Stimulated activated CD8-positive, alpha-beta memory T cell treated with anti-CD3 and anti-CD28 coated beads, Interleukin-12 subunit alpha, Interleukin-12 subunit beta, amount 100 ng/mL, for 4 hours (primary cell): ENCODE measurements at places on chromosomes 4 and X.

DNA sequence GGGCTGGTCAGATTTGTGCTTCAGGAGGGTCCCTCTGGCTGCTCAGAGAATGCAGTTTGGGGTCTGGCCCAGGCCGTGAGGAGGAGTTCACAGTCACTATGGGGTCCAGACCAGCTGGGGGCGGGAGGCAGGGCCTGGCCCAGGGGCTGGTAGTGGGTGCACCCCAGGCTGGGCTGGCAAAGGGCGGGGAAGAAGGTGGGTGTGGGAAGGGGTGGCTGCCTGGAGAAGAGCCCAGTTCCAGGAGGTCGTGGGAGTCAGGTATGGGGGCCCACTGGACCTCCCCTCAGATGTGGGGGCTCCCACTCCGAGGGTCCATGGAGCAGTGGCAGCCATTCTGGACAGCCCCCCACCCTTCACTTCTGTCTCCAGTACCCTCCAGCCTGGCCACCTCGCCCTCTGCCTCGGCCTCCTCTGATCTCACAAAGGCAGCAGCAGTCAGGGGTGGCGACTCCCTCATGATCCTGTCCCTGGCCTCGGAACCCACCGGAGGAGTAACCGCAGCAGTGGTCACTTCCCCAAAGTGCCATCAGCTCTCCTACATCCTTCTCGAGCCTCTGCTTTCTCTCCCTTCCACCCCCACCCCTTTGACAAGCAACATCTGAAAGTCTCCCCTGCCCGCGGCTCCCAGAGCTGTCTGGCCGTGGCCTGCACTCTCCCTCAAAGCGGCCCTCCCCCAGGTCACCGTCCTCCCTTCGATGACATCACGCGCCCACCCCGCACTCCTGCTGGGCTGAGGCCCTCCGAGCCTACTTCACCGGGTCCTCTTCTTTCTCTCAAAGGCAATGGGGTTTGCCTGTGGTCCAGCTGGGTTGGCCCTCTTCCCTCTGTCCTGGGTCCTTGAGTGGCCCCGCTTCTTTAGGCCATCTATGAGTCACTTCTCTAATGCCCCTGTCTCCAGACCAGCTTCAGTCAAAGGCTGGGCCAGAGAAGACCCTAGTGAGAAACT is 1.7 kb upstream of the SLC6A8 start:
- DNase-seq, result no peak

DNA sequence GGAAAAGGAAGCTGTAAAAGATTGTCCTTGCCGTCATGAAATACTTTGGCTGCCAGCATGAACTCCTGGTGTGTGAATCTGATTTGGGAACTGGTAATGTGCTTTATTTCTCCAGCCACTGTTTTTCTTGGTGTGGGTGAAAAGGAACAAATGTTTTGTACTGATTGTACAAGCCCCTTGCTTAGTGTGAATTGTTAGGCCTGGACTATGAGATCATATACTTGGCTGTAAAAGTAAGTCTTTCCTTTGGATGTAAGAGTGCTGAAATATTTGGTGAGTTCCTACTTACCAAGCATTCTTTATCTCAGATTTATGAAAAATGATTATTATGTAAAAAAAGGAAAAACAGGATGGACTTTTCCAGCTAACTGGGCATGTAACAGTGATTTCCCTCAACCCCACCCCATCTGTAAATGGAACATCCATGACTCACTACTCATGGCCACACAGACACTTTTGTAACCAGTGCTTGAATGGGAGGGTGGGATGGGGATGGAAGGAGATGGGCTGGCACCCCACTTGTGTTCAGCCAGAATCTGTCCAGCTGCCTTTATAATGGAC is 6.3 kb downstream of the FNIP2 start:
- DNase-seq, result no peak

- no peak for DNase-seq
Measured at GRCh38 chrX:154598656-154599055, 13.7 kb downstream of the CTAG1A start.

DNA sequence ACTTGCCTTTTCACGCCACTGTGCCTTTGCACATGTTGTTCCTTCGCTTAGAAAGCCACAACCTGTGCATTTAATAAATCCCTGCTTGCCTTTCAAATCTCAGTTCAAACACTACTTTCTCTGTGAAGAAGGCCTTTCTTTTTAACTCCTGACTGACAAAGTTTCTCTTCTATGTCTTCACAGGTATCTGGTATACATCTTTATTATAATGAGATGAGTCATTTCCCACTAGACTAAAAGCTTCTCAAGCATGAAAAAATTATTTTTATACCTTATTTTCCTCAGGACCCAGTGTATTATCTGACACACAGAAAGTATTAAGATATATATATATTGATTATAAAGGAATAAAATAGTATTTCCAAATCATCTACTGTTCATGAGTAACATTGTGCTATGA is 189.9 kb downstream of the TBCK start:
- DNase-seq, result no peak

DNA sequence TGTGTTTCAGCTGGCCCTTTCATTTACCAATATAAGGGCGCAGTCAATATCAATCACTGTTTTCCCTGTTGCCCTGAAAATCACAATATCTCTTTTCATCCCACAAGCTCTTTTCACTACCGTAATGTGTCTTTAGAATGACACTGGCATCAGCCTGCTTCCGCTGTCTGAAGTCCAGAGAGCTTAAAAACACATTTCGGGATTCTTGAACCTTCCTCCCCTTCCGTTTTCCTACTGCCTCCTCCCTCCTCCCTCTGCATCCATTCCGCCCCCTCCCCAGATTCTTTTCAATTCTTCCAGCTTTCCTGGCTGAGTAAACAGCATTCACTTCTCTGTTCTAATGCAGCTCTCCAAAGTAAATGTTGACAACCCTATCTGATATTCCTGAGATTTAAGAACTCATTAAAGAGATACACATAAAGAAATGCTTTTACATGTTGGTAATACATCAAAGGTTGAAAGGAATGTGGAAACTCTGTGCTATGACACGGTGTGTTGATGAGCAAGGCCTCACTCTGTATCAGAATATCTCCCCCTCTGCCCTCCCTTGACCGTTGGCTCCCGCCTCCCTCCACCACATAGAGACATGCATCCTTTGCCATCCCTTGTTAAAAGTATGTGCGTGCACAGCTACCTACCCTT is 83.5 kb upstream of the SPRY1 start:
- DNase-seq, result no peak

DNA sequence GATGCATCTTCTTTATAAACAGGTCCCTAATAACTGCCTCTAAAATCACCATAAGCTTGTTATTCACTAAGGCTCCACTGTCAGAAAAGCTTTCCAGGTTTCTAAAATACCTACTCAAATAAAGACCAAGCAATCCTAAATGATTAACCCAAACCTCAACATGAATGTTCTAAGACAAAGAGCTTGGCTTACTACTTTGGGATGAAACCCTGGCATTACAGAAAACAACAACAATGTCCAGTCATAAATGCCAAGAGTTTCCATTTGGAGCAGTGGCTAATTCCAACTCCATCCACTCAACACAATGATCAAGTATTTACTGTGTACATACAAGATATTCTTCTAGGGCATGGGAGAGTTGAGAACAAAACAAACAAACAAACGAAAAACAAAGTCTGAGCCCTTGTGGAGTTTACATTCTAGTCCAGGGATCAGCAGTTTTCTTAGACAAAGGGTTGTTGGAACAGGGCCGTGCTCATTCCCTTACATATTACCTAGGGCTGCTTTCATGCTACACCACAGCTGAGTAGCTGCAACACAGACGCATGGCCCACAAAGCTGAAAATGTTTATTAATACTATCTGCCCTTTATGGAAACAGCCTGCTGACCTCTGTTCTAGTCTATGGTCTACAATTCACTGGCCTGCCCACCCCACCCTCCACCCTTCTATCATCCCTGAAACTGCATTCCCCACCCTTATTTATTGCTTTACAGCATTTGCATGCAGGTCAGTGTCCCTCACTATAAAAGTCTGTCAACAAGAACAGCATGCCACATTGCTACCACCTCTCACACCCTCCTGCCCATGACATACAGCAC is 23.7 kb downstream of the ABCG2 start:
- no peak for DNase-seq

DNA sequence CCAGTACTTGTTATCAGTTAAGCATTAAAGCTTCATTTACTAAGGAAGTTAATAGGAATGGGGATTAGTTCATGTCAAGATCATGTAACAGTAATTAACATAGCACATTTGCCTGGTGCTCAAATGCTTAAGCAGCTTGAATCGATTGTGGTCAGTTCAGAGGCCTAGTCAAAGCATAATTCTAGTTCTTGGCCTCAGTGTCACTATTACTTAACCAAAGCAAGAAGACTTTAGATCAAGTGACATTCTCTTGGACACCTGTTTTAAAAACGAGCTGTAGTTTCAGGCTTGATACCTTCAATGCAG is 115.2 kb upstream of the BMPR1B start:
- DNase-seq, result no peak

DNA sequence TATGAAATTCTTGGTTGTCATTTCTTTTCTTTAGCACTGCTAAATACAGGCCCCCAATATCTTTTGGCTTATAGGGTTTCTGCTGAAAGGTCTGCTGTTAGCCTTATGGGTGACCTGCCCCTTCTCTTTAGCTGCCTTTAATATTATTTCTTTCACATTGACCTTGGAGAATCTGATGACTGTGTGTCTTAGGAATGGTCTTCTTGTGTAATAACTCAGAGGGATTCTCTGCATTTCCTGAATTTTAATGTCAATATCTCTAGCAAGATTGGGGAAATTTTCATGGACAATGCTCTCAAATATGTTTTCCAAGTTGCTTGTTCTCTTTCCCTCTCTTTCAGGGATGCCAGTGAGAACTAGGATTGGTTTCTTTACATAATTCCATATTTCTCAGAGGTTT is 292.4 kb downstream of the SLC7A11 start:
- no peak for DNase-seq

GRCh38 chr4:175790083-175790482 is 22.0 kb downstream of the GPM6A start:
- no peak for DNase-seq

DNA sequence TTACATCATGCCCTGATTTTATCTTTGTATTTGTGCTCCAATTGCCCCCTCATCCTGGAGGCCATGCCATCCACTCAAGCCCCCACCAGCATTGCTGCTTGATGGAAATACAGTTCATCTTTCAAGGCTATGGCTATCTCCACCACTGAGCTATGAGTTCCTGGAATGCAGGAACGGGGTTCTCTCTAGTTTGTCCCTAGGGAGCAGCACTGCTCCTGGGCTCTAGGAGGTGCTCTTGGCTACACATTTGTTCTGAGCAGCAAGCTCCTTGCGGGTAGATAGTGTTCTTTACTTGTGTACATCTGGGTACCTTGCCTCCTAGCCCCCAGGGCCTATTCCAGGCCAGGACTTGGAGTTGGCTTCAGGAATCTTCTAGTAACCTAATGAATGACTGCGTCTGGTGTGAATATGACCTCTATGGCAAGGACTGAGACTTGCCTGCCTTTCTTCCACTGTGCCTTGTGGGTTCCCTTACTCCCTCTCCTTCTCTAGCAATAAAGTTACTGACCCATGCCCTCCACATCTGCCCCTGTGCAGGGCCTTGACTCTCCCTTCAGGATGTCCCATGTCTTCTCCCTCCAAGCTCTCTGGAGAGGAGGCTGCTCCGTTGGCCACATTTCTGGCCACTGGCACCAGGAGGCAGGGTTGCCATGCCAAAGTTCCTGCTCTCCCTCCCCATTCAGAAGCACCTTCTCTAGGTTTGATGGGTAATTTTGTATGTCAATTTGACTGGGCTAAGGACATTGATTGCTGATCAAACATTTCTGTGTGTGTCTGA is 7.6 kb downstream of the CITED1 start:
- DNase-seq, result no peak

DNA sequence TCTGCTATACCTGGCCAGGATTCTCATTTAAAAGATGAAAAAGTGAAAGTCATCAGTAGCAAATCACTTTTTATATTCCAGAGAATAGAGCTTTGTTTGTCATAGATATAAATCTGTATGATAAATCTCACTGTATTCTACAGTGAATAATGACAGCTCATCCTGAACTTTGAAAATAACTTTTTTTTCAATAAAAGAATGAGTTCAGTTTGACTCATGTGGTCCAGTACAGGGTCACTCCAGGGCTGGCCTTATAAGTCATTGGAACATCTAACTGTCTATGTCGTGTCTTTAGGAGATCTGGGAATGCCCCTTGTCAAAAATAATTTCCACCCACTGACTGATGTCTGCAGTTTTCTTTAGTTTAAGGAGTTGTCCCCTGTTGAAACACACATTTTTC is 18.5 kb upstream of the CXCL8 start:
- DNase-seq, result no peak

- DNase-seq, result no peak
Measured at GRCh38 chr4:169611157-169611556, 1.2 kb downstream of the NEK1 start.

- no peak for DNase-seq
Measured at GRCh38 chr4:9931146-9931545, 90.2 kb downstream of the SLC2A9 start.

- no peak for DNase-seq
Measured at GRCh38 chrX:42109428-42109827, 186.1 kb upstream of the CASK start.

GRCh38 chrX:10048076-10048475 is 80.9 kb downstream of the CLDN34 start:
- no peak for DNase-seq

DNA sequence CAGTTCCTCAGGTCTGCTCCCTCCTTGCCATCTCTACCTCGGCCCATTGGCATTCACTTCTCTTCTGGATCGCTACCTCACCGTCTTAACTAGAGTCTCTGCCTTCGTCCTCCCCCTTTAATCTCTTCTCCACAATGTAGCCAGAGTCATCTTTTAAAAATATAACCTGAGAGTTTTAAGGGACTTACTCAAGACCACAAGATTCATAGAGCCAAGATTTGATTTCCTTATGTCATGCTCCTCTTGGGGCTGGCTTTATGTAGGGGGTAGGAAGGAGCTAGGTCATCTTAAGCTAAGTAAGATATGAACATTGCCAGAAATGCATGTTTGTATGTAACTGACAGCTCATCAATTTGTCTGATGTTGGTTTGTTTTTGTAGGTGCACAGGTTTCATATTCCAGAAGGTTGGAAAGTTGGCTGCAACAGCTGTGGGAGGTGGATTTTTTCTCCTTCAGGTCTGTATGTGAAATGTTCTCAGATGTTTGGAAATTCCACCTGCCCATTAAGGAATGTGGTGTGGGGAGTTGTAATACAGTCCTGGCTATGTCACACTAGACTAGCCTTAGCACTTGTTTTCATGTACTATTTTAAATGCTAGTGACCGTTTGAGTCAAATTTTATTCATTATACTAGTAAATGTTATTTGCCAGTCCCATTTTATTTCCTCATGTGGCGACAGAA is 19.6 kb downstream of the FUNDC2 start:
- DNase-seq, result no peak

- DNase-seq, result peak; percentile 39
Measured at GRCh38 chr4:108029016-108029720, 39.5 kb downstream of the HADH start.

GRCh38 chr4:149026696-149027095 is 584.5 kb upstream of the NR3C2 start:
- no peak for DNase-seq
